ENCODE measurements at places on chromosomes 7 and 10.

- DNase-seq: no peak
Observed at GRCh38 chr7:128067983-128068382, 36.7 kb upstream of the LRRC4 start.

DNA sequence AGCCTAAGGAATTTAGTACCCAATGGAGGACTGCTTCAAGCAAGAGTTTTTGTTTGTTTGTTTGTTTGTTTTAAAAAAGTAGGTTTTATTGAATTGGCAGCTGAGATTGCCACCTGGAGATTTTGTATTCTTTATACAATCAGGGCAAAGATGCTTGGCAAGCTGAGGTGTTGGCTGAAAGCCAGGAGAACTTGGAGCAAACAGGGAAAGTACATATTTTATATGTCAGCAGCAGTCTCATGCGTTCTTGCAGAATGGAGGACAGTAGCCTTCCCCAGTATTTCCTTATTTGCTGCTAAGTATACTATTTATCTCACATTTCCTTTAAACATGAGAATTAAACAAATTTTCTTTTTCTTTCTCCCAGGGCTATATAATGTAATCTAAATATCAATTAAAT lies 22.6 kb upstream of the ICA1 start:
- DNase-seq: no peak

- DNase-seq: no peak
Observed at GRCh38 chr7:121517591-121517990, 121.5 kb upstream of the FAM3C start.

GRCh38 chr10:75733135-75733890 lies 301.9 kb downstream of the LRMDA start:
- DNase-seq: no peak

All from WTC11 (cell line).